ENCODE measurements at places on chromosomes 2 and 18. TPM values are rescaled to one million over a fixed set of nuclear protein-coding genes. Genes with fewer than 3 reads are reported as not detected.
A peak's percentile ranks its signal among the peaks of the same experiment; 100 is the strongest.

The PTPRN gene
- total RNA-seq: 0.39 TPM

The TTN gene
- 41.7 TPM for total RNA-seq

The TGFA gene
- total RNA-seq: 2.5 TPM

DNA sequence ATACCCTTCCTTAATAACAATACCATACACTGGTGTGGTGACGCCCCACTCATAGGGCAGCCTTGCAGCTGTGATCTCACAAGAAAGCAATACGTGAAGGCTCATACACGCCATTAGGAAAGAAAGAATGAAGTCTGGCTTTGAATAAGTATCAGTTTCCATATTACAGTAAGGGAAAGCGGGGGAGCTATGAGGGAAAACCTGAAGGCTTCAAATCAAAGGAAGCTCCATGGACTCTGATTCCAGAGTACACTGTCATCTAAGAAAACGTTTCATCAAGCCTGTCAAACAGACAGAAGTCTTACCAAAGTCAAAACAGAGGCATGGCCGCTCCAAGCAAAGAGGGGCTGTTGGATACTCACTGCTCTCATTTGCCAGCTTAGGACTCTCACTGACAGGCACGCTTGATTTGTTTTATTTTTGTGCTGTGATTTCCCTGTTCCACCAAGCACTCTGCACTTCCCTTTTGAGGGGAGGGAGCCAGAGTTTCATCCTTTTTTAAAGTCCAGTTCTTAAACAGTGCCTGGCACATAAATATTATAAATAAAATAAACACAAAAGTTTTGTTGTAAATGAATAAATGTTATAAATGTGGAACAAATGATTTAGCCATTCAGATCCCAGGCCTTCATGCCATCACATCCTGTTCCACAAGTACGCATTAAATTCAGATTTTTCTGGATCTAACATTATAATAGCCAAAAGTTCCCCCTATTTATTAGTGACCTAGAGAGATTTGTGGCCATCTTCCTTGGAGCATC, 221.2 kb downstream of the PIEZO2 start:
- no peak for DNase-seq

DNA sequence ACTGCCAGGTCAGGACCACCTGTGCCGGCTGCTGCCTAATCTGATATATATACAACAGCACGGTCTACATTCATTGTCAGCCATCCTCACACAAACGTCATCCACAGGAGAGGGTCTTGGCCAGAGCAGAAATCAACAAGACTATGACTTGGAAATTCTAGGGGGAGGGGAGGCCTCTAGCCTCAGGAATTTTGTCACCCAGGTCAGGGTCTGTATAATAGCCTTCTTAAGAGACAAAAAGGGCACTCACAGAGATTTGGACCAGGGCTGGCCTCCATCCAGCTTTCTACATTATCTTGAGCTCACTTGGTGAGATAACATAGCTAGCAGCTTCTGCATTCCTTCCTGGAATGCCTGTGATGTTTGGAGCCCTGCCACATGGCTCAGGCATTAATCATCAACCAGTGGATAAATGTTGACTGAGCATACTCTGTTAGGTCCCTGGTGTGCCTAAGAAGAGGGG, 50.4 kb upstream of the CTIF start:
- DNase-seq: peak; percentile 91

GRCh38 chr2:14781142-14781541, 148.6 kb downstream of the LRATD1 start:
- no peak for DNase-seq

- DNase-seq: no peak
Observed at GRCh38 chr2:101899871-101900270, 91.9 kb upstream of the IL1R2 start.

DNA sequence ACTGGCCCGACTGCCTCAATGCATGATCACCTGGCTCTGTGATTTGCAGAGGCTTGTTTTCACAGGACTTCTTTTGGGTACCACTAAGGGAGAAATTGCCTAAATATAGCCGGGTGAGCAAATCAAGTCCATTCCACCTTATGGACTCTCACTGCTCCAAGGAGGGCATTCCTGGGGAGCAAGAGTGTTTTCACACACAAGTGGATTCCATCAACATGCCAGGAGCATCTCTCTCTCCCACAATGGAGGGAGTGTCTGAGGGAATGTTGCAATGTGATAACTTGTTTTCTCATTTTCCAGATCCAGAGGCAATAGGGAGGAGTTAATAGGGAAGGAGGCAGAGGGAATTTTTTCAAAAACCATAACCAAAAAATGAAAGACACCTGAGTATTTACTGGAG, 250.7 kb downstream of the SATB2 start:
- no peak for DNase-seq
